ENCODE measurements at places on chromosomes 11 and 22.
A peak's percentile ranks its signal among the peaks of the same experiment; 100 is the strongest.

DNA sequence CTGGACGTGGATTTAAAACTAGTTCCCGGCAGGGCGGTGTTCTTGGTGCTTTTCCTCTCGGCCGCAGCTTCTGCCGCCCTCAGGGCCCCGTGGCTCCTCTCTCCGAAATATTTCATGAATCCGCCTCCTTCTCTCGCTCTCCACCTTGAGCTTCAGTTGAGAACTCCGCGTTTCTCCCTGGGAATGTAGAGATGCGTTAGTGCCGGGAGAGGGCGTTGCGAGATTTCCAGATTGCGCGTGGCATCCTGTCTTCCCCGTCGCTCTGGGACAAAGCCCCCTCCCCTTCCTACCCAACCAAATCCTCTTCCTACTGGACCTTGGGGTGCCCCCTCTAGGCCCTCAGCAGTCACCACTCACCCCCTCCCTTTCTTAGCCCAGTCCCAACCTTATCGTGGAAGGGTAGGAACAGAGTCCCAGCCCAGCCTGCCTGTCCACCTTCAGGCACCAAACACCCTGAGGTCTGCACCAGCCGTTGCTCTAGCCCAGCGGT is 15.5 kb upstream of the RAC2 start:
- DNase-seq = no peak

- no peak for DNase-seq
Observed at GRCh38 chr11:46383974-46384701, 2.7 kb downstream of the MDK start.

DNA sequence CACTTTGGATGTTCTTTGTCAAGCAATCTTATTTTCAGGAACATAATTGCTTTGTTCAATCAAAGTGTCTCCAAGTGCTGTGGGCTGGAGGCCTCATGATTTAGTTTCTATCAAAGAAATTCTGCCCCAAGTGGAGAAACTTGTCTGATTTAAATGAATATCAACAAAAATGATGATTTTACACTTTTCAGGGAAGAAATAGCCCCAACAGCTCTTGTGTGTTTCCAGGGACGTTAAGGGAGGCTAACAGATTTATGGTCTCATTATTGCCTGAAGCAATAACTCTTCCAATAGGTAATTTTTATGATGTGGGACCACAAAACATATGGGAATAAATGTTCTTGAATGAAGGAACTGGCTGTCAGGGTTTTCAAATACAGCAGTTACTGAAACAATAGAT is 699.1 kb downstream of the FAM181B start:
- DNase-seq = no peak

GRCh38 chr11:26778000-26778757 is 56.3 kb upstream of the SLC5A12 start:
- DNase-seq = peak; percentile 77

DNA sequence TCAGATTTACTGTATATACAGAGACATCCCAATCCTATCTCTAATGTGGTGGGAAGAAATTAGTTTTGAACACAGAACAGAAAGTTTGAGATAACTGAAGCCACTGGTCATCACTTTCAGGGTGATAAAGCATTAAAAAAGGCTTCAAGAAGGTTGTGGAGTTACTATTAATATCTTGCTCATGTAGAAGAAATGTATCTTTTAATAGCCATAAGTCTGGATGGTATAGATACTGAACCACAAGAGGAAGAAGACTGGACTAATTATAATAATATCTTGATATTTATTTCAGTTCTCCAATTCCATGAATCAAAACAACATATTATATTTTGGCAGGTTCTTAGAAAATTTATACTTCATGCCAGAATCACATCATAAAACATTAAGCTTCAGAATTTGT is 137.1 kb downstream of the TMEM135 start:
- DNase-seq = no peak

DNA sequence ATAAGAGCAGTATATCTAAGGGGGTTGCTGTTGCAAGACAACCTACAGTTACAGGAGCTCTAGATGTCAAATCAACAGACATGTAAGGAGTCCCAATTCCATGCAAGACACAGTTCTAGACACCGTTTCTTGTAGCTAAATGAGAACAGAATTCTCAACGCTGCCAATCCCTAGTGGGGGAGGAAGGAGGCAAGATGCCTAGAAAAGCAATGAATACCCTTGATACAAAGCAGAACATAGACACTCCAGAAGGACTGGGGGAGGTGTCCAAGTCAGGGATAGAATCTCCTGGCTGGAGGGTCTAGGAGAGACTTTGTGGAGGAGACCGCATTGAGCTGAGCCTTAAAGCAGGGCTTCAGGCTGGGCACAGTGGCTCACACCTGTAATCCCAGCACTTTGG is 280.2 kb downstream of the BUD13 start:
- DNase-seq = no peak

DNA sequence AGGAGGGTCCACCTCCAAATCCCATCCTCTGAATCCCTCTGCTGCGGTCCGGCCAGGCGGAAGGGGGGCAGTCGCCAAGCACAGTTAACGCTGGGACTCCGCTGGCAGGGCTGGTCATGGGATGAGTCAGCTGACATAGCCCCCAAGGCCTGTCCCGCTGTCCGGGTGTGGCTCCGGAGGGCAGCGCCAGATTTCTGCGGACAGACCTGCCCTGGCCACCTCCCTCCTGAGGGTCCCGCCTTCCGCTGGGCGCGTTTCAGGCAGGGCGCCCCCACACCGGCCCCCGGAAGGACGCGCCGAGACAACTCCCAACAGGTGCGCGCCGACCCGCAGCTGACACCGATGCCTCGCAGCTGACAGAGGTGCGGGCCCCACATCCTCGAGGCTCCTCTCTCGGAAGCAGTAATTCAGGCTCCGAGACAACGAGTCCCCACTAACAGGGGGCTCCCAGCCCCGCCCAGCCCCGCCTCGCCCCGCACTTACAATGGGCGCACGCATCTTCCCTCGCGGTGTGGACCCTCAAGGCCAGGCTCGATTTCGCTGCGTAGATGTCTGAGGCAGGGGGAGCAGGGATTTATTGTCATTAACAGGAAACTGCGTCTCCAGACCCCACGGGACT is 607 bp downstream of the PLAAT3 start:
- no peak for DNase-seq

GRCh38 chr22:24772493-24773220 is 1.9 kb downstream of the PIWIL3 start:
- DNase-seq = no peak

DNA sequence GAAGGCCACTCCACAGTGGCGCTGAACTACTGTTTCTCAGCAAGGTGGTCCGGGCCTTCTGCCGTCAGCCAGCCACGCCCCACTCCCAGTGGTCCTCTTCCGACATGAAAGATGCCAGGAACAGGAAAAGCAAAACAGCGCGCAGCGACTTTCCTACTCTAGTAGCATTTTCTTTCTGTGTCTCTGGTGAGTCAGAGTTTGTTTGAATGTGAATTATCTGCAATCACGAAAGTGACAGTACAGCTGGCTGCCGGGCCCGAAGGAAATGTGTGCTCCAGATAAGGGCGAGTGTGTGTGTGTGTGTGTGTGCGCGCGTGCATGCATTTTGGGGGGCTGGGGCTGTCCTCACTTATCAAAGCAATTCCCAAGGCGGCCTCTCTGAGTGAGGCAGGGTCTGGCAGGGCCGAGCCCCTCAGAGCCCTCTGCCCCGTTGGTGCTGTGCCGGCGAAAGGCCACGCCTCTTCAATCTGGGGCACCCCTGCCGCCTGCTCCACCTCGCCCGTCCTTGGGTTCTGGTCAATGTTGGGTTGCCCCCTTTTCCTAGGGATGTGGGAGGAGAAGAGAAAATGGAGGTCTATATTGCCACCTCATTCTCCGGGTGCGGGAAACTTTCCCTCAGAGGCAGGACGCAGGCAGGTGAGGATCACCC is 288.5 kb downstream of the KIRREL3 start:
- DNase-seq = no peak

Measured in AG09309 (cell line).